ENCODE measurements at places on chromosomes 7 and 10.

GRCh38 chr10:70296406-70296899 is 12.6 kb upstream of the NPFFR1 start:
- no peak for DNase-seq

GRCh38 chr10:133267829-133268228 is 8.8 kb downstream of the ADAM8 start:
- DNase-seq = no peak

- no peak for DNase-seq
These were observed 24.3 kb downstream of the GDI2 start for GRCh38 chr10:5788969-5789368.

- DNase-seq = no peak
These were observed 486.1 kb upstream of the IGFBP3 start for GRCh38 chr7:46407125-46407524.

- no peak for DNase-seq
These were observed 7.6 kb downstream of the FOXK1 start for GRCh38 chr7:4689668-4690067.

DNA sequence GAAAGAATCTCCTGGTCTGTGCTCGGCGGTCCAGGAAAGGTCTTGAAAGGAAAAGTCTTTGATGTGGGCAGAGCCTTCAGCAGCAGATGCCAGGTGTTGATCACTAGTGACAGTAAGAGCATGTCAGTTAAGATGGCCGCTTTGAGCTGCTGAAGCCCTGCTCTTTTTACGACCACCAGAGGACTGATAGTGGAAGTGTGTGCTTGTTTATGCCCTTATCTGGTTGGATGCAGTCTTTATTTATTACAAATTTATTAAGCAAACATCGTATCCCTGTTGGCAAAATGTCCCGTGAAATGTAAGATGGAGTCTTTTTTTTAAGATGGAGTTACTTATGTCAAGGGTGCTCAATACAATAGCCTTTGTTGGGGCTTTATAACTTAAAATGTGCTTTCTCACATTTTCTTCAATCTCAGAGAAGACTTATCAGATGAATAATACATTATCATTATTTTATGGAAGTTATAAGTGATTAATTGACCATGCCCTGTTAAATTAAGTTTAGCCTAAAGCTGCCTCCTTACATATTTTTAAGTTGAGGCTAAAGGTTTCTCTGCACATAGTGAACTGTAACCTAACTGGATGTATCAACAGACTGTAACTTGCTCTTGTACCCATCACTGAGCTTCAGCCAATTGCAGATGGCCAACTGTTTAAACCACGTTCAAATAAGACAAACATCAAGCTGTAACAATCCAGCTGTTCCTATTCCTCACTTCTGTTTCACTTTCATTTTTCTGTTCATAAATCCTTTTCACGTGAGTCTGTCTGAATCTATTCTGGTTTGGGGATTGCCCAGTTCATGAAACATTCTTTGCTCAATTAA is 97.4 kb upstream of the PIK3CG start:
- no peak for DNase-seq

- no peak for DNase-seq
These were observed 8.4 kb upstream of the CCNY start for GRCh38 chr10:35327790-35328403.
